ENCODE measurements at places on chromosomes 13 and 19.

DNA sequence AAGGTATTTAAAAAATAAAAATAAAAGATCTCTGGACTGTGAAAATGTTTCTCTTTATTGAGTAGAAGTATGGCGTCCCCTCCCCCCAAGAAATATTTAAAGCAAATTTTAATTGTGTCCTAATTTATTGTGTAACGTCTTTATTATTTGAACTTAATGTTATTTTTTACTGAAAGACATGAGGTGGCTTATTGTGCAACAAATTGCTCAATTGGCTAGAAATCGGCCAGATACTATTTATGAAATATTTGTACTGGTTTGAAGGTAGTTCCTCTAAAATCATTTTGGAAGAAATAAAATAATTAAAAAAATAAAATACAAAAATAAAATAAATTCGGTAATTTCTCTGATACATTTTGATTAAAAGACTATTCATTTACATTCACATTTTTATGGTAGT, 162.3 kb downstream of the DACH1 start:
- DNase-seq, result no peak

DNA sequence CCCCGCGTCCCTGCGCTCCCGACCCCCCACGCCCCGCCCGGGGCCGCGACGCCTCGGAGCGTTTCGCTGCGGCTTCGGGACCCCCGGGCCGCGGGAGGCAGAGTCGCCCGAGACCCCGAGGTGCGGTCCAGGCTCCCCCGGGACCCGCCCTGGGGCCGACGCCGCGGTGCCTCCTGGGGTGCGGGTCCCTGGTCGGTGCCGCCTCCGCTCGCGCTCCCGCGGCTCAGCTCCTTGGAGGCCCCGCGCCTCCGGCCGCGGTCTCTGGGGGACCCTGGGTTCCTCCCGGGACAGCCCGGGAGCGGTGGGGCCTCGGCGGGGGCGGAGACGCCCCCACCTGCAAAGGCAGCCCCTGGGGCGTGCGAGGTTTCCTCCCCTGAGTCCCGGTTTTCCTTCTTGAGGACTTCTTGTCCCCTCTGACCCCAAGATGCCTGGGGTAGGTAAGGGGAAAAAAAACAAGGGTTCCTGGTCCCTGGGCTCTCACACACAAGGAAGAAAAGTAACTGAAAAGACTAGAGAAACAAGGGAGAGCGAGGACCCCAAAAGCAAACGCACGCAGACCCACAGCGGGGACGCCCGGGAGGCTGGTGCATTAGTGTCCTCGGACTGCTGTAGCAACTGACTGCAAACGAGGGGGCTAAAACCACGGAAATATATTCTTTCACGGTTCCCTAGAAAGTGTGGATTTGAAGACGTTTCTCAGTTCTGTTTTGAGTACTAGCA, 740 bp downstream of the ZNF555 start:
- no peak for DNase-seq

DNA sequence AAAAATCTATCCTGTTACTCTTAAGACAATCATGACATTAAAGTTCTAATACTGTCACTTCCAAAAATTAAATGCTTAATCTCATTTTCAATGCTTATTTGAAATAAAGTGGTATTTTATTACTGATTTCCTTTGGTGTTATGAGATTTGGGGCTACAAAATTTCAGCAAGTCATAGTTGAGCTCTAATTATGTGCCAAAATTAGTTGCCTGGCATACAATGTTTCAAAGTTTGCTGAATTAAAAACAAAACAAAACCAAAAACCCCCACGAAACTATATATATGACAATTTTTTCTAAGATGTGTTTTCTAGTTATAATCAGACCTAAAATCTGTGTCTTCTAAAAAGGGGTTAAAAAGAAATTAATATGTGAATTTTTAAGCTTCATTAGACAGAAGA, 62.2 kb downstream of the KCNRG start:
- DNase-seq, result no peak

- no peak for DNase-seq
These were observed 126.6 kb upstream of the MCF2L start for GRCh38 chr13:112842343-112842856.

DNA sequence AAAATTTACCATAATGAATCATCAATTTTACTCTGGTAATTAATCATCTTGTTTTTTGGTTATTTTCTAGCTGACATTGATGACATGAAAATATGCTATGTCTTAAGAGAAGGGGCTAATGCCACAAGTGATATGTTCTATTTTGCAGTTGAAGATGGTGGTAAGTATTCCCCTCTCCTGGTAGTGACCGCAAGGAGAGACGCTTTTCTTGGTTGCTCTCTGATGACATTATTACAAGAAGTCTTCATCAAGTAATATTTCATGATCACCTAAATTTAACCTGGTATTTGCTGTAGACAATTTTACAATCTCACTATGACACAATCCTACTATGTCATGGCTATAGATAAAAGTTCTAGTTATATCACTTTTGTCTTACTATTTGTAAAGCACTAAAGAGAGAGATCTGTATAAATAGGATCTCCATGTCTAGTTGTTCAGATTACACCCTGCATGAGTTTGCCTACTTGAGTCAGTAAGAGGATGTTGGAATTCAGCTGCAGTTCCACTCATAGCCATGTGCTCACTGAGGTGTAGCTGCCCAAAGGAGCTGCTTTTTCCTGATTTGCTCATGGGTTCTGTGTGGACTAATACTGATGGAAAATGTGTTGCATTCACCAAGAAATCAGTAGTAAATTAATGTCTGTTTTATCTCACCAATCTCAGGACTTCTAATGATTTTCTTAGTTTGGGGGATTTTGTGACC, 10.9 kb downstream of the FREM2 start:
- peak; percentile 28 for DNase-seq

DNA sequence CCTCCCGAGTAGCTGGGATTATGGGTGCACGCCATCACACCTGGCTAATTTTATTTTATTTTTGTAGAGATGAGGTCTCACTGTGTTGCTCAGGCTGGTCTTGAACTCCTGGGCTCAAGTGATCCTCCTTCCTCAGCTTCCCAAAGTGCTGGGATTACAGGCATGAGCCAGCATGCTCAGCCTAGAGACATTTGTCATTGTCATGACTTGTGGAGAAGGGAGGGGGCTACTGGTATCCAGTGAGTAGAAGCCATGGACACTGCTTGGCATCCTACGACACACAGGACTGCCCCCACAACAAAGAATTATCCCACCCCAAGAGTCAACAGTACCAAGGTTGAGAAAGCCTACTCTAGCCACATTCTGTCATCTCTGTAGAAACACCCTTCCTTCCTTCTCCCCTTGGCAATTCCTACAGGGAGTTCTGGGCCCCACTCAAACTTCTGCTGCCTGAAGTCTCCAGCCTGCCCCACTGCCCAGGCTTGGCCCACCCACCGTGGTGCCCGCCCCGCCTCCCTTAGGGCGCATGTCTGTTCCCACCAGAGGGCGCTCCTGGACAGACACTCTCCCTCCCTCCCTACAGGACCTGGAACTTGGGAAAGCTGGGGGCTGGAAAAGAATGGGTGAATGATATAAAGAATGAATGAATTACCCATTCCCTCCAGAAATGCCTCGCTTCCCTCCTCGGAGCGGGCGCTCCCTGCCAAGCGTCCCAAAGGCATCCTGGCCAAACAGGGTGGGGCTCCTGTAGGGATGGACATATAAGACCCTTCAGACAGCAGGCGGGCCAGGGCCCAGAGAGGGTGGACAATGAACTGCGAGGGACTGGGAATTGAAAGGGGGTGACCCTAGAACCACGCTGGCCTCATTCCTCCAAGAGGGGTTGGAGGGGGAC, 5.5 kb upstream of the EMP3 start:
- DNase-seq, result peak; percentile 63

GRCh38 chr13:88005188-88005587, 334.0 kb downstream of the SLITRK5 start:
- DNase-seq, result no peak

GRCh38 chr13:113862931-113863523, 849 bp downstream of the GAS6 start:
- no peak for DNase-seq

GRCh38 chr13:94416454-94417080, 62.9 kb downstream of the DCT start:
- DNase-seq, result peak; percentile 15

DNA sequence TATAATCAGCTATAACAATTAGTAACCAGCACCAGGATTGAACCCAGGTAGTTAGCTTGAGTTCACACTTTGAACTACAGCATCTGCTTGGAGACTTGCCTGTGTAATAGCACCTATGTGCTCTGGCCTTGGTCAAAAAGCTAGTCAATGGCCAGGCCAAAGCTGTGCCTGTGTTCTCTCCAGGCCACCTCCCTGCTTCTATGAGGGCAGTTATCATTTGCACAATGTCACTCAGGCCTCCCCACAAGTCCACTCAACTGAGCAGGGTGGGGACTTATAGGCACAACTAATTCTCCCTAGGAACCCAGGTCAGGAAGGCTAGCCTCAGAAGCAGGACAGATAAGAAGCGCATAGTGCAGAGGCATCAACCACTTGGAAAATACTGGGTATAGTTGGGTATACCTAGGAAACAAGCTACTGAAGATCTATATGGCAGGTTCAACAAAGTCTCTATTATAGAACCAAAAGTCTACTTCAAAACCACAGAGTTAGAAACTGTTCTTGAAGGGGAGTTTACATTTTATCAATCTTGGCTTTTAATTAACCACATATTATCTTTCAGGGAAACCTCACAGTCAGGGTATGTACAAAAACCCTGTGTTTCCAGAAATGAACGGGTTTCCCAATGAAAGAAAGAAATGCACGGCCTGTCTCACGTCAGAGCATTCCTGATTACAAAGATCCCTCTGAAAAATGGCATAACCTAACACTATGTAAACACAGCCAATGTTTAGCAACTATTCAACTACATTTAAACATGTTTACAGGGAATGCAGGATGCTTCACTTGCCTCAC, 140.9 kb downstream of the ABCC4 start:
- no peak for DNase-seq

GRCh38 chr19:40165362-40165937, 25.8 kb upstream of the MAP3K10 start:
- DNase-seq, result no peak

DNA sequence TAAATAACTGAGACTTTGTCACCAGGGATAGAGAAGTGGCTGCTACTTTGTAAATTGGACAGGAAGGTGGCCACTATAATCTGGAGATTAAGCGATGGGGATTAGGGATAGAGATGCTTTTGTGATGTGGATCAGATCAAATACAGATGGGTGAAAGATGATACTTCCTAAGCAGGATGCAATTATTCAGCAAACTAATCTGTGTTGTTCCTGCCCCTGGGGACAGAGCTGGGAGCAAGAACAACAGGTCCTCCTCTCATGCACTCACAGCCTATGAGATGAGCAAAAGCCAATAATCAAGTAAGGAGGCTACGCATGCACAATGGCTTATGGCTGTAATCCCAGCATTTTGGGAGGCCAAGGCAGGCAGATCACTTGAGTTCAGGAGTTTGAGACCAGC, 4.6 kb downstream of the RGL3 start:
- no peak for DNase-seq

DNA sequence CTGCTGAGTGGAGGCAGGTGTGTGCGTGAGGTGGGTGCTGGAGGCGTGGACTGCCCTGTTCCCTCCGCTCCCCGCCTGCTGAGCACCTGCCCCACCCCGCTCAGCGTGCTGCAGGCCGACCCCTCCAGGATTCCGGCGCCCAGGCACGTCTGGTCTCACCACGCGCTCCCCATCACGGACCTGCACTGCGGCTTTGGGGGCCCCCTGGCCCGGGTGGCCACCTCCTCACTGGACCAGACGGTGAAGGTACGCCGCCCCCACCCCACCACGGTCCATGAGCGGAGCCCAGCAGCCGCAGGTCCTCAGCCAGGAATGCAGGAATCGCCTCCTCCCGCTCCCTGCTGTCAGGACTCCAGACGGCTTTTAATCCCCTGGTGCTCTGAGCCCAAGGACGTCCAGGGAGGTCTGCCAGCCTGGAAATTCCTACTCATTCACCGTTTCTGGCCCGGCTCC, 6.0 kb downstream of the WDR18 start:
- DNase-seq, result no peak

DNA sequence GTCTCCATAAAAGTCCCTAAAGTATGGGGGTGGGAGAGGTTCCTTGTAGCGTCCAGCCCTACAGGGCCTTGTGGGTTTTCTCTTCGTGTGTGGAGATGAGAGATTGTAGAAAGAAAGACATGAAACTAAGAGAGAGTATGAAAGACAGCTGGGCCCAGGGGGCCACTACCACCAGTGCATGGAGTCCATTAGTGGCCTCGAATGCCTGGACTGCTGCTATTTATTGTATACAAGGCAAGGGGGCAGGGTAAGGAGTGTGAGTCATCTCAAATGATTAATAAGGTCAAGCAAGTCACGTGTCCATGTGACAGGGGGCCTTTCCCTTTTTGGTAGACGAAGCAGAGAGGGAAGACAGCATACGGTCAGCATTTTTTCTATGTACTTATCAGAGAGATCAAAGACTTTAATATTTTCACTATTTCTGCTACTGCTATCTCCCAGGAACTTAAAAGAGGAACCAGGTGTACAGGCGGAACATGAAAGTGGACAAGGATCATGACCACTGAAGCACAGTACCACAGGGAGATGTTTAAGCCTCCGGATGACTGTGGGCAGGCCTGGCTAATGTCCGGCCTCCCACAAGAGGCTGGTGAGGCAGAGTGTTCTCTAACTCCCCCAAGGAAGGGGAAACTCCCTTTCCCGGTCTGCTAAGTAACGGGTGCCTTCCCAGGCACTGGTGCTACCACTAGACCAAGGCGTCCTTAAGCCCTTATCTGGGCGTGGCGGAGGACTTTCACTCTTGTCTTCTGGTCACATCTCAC, 25.5 kb downstream of the FGF21 start:
- DNase-seq, result no peak

- no peak for DNase-seq
These were observed 48.4 kb downstream of the WASF3 start for GRCh38 chr13:26605845-26606244.

DNA sequence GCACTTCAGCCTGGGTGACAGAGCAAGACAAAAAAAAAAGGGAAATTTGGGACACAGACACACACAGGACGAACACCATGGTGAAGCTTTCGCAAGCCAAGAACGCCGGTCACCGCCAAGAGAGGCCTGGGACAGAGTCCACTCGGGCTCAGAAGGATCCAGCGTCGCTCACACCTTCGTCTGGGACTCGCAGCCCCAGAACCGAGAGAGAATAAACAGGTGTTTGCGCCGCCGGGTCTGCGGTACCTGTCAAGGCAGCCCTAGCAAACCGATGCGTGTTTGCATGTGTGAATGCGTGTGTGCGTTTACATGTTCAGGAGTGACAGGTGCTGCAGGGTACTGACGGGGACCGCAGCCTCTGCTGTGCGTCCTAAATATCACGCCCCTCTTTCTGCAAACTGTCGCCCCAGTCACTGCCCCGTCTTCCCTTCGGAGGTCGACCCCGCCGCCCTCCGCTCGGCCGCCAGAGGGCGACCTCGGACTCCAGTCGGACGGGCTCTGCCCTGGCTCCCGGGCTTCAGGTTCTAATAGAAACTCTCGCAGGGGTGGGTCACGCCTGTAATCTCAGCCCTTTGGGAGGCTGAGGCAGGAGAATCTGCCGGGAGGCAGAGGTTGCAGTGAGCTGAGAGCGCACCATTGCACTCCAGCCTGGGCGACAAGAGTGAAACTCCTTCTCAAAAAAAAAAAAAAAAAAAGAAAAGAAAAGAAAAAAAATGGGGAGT, 11.8 kb upstream of the CSNK1G2 start:
- DNase-seq, result peak; percentile 58
